ENCODE measurements at places on chromosomes 11 and 22.

DNA sequence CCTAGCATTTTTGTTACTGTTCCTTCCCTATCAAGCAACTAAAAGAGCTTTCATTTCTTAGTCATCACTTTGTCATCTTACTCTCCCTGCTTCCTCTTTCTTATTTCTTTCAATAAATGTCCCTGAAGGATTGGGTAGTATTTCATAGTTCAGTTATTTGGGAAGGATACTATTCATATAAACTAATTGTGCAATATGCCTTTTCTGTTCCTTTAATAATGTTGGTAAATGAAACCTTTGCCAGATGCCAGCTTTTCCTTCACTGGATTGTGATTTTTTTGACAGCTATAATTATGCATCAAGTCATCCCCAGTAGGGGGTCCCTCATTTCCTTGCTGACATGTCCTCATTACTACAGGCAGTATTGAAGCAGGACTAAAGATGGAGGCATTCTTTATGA, 101.7 kb downstream of the ATM start:
- no peak for DNase-seq

- DNase-seq: no peak
Observed at GRCh38 chr22:26471522-26471921, 12.1 kb downstream of the HPS4 start.

DNA sequence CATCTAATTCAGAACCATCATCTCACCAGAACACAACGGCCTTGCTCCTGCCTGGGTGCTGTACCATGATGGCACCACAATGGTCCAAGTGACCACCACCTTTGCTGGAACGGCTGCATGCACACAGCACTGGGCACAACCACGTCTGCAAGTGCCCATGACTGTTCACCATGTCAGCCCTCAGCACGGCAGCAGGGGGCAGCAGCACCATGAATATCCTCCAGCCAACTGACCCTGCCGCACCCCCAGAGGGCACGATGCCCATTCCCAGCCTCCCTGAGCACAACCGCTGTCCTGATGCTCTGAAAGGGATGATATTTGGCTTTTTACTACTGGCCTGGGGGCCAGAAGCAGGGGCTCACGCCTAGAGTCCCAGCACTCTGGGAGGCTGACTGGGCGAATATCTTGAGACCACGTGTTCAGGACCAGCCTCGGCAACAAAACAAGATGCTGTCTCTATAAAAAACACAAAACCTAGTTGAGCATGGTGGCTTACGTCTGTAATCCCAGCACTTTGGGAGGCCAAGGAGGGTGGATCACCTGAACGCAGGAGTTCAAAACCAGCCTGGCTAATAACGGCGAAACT, 25.7 kb downstream of the DRD4 start:
- DNase-seq: no peak

DNA sequence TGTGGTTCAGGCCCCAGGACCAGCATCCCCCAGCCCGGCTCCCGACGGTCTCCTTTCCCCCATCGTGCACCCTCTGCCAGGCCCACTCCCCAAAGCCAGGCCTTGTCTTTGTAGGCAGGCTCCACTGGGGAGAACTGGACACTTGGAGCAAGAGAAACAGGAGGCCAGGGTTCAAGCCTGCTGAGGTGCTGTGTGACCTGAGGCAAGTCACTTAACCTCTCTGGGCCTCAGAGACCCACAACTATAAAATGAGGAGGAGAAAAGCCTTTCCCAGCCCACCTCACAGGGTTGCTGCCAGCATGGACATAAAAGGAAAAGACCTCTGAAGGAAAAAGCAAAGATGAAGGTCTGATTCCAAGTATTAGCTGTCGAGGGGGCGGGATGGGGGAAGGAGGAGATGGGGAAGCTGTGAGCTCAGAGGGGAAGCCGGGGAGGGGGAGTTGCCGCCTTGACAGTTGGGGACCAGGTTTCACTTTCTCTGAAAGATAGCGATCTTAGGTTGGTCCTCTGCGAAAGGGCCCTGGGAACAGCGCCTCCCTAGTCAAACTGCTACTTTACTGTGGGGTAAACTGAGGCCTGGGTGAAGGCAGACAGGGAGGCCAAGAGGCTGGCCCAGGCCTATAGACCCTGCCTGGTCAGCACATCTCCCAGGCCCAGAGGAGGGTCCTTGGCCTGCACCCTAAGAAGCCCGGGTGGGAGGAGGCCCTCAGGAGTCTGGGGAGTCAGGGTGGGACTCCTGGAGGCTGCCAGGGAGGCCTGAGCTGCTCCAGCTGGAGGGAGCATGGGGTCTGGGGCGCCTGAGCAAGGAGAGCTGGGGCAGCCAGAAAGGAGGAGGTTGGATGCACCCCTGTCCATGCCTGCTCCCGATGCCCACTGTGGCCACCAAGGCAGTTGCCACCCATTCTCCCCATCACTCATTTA, 991 bp upstream of the OSM start:
- no peak for DNase-seq

DNA sequence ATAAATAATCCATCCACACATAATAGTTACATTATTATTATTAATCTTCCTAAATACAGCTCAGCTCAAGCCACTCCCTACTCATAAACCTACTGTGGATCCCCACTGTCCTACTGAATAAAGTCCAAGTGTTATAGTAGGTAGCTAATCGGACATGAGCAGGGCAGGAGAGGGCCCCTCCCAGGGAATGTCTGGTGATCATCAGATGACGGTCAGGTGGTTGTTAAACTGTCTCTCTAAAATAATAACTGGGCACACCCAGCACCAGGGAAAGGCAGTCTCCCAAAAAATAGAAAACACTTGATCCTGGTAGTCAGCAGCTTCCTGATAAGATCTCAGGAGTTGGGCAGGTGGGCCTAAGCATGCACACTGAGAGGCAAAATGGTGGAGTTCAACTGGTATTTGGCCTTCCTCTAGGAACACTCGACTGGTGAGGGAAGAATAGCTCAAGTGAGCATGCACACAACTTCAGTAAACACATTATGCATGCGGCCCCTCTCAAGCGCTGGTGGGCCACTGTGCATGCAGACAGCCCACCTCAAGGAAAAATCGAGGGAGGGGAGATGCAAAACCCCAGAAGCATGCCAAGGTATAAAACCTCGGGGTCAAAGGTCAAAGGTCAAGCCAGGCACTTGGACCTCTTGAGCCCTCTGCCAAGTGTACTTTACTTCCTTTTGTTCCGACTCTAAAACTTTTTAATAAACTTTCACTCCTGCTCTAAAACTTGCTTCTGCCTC, 65.0 kb downstream of the LRRC32 start:
- no peak for DNase-seq

DNA sequence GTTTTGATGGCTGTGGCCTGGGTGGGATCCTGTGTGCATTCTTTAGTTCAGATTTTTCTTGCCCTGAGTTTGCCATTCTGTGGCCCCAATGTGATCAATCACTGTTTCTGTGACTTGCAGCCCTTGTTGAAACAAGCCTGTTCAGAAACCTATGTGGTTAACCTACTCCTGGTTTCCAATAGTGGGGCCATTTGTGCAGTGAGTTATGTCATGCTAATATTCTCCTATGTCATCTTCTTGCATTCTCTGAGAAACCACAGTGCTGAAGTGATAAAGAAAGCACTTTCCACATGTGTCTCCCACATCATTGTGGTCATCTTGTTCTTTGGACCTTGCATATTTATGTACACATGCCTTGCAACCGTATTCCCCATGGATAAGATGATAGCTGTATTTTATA, 620 bp downstream of the OR4C16 start:
- no peak for DNase-seq

GRCh38 chr22:29200901-29201300, 4.8 kb upstream of the EMID1 start:
- DNase-seq: no peak

GRCh38 chr11:45643598-45644260, 21.7 kb downstream of the CHST1 start:
- no peak for DNase-seq

GRCh38 chr11:74476536-74476935, 9.2 kb upstream of the KCNE3 start:
- no peak for DNase-seq

GRCh38 chr11:11537372-11537771, 84.4 kb downstream of the GALNT18 start:
- no peak for DNase-seq

- DNase-seq: no peak
Observed at GRCh38 chr22:38706901-38707195, 1.1 kb downstream of the GTPBP1 start.

DNA sequence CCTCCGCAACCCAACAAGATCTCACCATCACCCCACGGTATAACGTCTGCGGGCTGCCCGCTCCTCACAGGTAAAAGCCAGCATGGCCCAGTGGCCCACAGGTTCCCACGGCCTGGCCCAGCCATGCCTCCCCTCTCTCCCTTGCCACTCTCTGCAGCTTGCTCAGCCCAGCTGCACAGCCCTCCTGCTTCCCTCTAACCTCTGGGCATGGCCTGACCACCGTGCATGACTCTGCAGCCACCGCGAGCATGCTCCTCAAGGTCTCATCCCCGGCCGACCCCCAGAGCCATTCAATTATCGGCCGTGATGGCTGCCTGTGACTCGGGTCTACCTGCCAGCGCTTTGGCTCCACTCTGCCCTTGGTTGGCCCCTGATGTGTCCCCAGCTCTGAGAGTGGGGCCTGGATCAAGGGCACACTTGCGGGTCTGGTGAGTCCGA, 185.5 kb downstream of the CTTN start:
- DNase-seq: no peak

GRCh38 chr22:36355362-36355761, 32.4 kb downstream of the MYH9 start:
- no peak for DNase-seq

DNA sequence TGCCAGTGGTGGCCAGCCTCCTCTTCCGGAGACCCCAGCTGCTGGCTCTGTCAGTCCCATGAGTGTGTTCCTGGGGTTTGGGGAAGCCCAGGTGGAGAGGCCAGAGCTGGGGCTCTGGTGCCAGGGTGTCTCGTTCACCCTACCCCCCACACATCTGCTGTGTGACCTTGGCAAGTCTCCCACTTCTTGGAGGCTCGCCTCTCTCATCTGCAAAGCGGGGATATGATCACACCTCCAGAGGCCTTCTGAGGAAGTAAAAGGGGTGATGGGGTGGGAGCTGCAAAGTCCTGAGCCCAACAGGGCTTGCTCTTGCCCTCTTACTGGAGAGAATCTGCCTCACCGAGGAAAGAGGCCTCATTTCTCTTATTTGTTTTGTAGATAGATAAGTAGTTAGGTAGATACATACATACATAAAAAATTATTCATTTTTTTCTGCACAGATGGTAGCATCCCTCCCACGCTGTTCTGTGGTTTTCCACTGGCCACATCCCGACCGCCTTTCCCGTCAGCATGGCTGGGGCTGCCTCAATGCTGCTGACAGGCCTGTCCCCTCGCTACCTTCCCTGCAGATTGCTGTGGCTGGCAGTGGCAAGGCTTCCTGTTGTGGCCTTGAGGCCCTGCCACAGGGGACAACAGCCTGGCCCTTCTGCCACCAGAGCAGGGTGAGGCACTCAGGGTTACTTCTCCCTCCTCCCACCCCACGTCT, 23.9 kb downstream of the MYO7A start:
- DNase-seq: no peak

- DNase-seq: no peak
Observed at GRCh38 chr11:1826552-1827094, 8.2 kb upstream of the SYT8 start.

GRCh38 chr22:47465222-47465621, 702.8 kb downstream of the TBC1D22A start:
- DNase-seq: no peak

DNA sequence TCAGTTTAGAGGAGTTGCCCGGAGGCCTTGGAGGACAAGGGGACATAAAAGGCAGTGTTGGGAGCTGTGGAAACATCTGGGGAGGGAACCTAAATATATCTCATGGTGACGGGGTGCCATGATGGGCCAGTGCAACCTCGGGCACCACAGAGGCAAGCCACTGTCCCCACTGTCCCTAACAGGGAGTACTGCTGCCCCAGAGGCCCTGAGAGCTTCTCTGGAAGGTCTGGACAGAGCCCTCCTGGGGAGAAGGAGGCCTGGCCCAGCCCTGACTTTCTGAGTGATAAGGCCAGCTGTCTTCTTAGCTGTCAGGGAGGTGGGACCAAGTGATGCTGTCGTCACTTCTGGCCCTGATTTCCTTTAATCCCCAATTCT, 5.5 kb upstream of the P2RY6 start:
- DNase-seq: no peak

DNA sequence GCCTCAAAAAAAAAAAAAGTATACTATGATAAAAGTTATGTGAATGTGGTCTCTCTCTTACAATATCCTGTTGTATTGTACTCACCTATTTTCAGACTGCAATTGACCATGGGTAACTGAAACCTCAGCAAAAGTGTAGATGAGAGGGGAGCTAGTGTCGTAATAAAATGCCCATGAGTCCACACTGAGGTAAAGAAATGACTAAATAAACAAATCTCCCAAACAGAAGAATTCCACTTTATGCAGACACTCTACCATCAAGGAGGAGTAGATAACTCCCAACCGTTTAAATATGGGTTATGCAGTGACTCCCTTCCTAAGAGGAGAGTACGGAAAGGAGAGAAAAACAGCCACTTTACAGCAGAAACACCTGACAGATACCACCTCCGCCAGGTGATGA, 14.6 kb downstream of the GNB1L start:
- no peak for DNase-seq

- no peak for DNase-seq
Observed at GRCh38 chr11:131463162-131463561, 92.7 kb downstream of the NTM start.

DNA sequence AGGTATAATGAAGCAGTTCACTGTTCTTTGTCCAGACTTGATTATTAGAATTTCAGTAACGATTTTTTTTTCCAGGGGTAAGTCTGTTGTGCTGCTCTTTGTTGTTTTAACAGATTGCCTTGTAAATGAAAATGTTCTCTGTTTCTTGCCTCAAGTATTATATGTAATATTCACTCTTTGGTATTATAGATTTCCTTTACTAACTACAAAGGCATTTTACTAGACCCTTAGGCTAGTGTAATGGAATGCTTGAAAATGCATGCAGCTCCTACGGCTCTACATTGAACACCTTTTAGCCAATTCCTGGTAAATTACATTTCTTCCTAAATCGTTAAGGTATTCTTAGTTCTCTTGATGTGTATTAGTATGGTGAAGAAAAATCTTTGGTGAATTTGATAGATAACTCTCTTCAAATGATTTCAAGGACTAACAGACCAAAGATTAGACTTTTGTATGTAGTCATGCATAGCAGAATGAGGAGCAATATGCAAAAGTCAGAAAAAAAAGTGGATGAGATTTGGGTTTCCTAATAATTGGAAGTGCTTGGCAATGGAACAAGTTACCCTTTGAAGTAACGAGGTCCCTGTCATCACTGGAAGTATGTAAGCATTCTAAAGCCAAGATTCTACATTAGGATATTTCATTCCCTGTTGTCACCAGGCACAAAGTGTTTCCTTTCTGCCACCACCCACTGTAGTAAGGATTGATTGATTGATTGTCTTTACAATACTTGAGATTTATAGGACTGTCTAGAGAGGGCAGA, 113.1 kb downstream of the DBX1 start:
- no peak for DNase-seq

DNA sequence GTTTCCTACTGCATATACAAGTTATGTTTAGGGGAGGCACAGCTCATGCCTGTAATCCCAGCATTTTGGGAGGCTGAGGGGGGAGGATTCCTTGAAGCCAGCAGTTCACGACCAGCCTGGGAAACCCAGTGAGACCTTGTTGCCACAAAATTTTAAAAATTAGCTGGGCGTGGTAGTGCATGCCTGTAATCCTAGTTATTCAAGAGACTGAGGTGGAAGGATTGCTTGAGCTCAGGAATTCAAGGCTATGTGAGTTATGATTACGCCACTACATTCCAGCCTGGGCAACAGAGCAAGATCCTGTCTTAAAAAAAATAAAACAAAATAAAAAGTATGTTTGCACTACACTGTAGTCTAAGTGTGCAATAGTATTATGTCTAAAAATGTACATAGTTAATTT, 108.8 kb upstream of the TEAD1 start:
- no peak for DNase-seq
